ENCODE measurements at places on chromosomes 3 and 15. TPM values are rescaled to one million over a fixed set of nuclear protein-coding genes. Genes with fewer than 3 reads are reported as not detected.

- DNase-seq: peak; percentile 92
Measured at GRCh38 chr3:185824051-185825005, 514 bp downstream of the IGF2BP2 start.

DNA sequence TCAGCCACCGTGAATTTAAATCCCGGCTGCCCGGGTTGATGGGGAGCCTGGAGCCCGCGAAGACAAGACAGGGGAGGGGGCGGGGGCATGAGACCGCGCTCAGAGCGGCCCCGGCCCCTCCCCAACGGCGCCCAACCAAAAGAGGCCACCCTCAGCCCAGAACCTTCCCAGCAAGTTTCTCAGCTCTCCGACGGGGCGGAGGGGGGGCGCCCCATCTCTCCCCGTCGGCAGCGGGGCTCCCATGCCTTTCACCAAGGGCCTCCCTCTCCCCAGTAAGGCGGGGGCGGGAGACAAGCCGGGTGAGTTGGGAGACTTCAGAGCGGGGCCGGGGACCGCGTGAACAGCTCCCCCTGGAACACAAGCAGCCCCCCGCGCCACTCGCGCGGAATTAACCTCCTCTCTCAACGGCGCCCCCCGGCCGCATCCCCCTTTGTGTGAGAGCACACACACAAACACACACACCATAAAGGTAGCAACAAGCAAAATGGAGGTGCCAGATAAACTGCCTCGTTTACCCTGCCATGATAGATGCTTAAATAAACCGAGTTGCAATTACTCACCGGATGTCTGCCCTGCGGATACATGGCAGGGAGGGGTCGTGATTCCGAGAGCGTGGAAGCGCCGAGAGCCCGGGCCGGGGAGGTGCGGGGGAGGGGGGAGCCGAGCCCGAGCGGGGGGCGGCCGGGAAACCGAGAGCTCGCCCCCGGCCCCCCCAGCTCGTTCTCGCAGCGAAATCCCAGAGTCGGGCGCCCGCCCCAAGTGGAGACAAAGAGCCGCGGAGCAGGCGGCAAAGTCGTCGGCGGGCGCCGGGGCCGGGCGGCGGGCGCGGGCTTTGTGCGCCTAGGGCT lies 1.3 kb downstream of the TLE3 start:
- DNase-seq: peak; percentile 47

- DNase-seq: no peak
Measured at GRCh38 chr3:170773682-170774425, 96.1 kb downstream of the RPL22L1 start.

DNA sequence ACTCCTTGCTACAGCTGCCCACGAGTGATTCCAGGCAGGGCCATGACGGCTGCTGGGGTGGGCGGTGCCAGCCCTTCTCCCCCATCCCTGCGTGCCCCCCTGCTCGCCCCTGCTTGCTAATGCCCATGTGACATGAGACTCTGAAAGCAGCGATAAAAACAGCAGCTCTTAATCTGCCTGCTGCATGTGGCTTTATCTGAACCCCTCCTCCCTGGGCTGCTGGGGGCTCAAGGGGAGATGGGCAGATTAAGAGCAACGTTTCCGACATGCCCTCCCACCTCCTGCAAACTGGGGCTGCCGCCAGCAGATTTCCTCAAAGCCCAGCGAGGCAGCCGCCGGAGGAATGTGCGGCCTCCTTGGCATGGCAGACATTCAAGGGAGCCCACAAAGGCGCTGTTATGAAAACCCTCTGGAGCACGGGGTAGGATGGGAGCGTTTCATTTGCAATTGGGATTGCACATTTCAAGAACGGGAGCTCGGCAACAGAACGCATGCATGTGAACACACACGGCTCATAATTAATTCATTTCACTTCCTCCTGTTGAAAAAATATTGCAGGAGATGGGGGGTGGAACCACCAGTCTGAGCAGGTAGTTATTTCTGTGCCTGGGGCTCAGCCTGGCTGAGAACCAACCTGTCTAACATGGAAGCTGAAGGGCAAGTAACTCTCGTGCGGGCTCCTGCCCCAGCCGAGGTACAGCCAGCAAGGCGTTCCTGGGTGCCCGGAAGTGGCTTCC lies 504.2 kb upstream of the PROK2 start:
- DNase-seq: peak; percentile 68

GRCh38 chr3:124385996-124386395 lies 344.3 kb upstream of the UMPS start:
- DNase-seq: no peak

GRCh38 chr3:196948442-196949284 lies 6.3 kb upstream of the NCBP2 start:
- no peak for DNase-seq

- no peak for DNase-seq
Measured at GRCh38 chr3:30495172-30496065, 111.0 kb upstream of the TGFBR2 start.

DNA sequence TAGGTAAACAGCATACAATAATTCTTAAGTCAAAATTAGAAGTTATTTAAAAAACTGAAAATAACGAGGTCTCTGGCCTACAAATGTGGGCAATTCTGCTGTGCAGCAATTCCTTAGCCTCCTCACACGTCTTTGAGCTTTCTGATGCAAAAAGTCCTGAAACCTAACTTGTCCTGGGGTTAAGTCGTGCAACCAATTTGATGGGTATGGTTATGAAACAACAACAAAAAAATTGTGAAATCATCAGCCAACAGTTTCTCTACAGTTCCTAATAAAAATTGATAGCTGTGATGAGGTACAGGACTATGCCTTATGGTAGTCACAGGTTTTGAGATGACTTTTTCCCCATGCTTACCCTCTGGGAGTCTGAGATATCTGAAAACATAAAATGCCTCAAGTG lies 6.5 kb upstream of the GLB1 start:
- no peak for DNase-seq

GRCh38 chr3:193559100-193559499 lies 4.4 kb upstream of the ATP13A4 start:
- DNase-seq: no peak

- DNase-seq: no peak
Measured at GRCh38 chr3:20145874-20146273, 40.1 kb downstream of the SGO1 start.

DNA sequence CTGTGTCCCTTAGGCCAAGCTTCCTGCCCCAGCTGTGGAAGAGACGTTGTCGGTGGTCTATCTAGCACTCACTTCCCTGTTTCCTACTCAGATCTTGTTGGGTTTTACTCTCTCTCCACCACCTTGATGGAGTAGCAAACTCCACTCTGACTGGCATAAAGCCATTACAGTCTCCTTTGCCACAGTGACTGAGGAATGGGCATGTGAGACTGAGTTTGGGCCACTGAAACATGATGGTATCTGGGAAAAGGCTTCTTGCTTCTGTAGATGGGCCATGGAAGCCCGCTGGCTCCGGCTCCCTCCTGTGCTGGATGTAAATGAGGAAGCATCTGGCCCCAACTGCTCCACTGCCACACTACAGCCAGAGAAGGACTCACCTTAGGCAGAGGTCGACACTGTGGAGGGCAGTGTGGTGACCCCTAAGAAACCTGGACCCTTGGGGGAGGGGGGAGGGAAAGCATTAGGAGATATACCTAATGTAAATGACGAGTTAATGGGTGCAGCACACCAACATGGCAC lies 9.4 kb upstream of the CAMK1 start:
- no peak for DNase-seq

- DNase-seq: no peak
Measured at GRCh38 chr3:9916346-9916733, 558 bp upstream of the IL17RC start.

GRCh38 chr3:60025096-60026050 lies 975.5 kb upstream of the CFAP20DC start:
- no peak for DNase-seq

GRCh38 chr3:153282355-153282754 lies 120.3 kb downstream of the RAP2B start:
- DNase-seq: no peak

DNA sequence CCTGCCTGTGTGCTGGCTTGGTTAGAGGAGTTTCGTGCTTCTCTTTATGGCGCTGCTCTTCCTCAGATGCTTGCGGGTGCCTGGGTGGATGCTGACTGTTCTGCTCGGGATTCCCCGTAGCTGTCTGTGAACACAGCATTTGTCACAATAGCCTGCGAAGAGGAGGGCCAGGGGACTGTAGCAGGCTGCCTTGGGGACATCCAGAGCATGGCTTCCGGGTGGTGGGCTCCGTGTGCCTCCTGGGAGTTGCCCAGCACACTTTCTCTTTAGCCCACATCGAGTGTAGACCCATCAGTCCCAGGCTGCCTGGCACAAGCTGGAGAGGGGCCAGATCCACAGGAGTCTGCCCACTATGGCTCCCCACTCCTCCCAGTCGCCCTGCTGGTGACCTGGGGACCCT lies 22.4 kb downstream of the LRRK1 start:
- no peak for DNase-seq

The LSAMP gene
- total RNA-seq: 2.8 TPM

The DUOX1 gene
- 136 TPM for total RNA-seq

The SH3GL3 gene
- 0.97 TPM for total RNA-seq

The PRR20G gene
- total RNA-seq: not detected

The SI gene
- not detected for total RNA-seq

The ONECUT1 gene
- total RNA-seq: not detected

The TRPM7 gene
- 63.8 TPM for total RNA-seq

The DPPA4 gene
- not detected for total RNA-seq
